ENCODE measurements at places on chromosomes 11 and 22. TPM values are rescaled to one million over a fixed set of nuclear protein-coding genes. Genes with fewer than 3 reads are reported as not detected.

DNA sequence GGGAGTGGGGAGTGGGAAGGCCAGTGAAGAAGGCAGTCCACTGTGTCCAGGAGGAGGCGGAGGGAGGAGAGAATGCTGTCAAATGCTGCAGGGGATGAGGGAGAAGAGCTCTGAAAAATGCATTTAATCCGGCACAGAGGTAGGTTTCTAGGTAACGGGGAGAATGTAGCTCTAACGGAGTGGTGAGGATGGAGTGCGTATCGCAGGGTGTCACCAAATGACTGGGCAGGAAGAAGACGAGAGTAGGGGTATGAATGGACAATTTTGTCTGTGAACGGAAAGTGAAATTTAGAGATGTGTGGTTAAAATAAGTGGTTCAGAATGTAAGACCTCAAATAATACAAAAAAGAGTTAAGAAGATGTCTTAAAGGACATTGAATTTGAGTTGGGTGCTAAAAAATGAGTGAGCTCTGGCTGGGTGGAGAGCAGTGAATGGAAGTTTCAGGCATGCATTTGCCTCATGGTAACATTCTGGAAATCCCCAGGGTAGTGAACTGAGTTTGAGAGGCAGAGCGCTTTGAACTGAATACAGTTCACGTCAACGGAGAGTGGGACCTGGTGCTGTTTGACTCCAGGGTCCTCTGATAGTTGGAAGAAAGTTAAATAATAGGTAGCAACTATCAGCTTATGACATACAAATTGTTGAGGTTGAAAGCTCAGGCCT lies 81.3 kb upstream of the CADM1 start:
- DNase-seq, result no peak

GRCh38 chr22:40498420-40499208 lies 128.2 kb downstream of the SGSM3 start:
- DNase-seq, result peak; percentile 97

DNA sequence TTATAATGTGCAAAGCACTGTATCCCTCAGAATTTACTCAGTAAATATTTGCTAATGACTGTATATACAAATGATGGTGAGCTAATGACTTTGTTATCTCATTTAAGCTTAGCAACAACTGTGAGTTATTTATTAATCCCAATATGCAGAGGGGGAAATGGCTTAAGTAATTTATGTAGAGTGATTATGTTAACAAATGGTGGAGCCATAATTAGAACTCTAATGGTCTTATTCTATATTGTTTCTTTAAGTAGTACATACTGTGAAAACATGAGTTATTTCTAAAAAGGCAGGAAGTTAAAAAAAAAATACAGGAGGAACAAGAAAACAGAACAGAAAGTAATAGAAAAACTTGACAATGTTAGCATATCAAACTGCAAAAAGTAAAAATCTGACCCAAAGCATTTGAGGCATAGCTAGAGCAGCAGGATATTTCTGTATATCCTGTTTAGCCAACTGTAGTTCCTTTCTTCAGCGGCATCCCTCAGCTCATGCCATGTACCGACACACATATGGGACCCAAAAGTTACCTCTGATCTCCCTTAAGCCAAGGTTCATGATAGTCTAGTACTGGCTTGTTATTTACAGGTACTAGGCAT lies 94.2 kb downstream of the FCHSD2 start:
- no peak for DNase-seq

DNA sequence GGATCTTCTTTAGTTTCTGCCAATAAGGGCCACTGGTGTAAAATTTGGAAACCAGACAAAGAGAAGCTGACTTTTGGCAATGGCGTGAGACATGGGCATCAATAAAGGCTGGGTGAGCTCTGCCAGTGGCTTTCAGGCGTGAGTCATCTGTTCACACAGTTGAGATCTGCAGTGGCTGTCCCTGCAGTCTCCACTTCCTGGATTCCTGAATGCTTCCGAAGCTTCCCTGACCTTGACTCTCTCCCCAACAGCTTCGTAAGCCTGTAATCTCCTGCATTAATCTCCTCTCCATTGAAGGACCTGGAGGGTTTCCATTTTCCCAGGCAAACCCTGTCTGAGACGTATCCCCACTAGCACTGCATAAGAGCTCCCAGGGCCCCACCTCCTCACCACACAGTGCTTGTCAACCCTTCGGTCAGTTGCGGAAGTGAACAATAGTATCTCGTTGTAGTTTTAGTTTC lies 574.7 kb downstream of the TBC1D22A start:
- DNase-seq, result no peak

The FIBIN gene
- total RNA-seq, result 18.0 TPM

The CRYBA4 gene
- not detected for total RNA-seq

- no peak for DNase-seq
Observed at GRCh38 chr11:111624608-111625007, 22.4 kb downstream of the SIK2 start.

The HTR3B gene
- not detected for total RNA-seq

DNA sequence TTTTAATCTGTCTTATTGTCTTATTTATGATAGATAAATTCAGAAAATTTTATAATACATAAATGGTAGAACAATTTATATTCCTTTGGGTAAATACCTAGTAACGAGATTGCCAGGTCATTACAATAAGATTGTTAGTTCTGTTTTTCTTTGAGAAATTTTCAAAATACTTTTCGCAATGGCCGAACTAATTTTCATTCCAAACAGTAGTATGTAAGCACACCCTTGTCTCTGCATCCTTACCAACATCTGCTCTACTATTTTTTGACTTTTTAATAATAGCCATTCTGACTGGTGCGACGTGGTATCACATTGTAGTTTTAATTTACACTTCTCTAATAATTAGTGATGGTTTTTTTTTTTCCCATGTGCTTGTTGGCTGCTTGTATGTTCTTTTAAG lies 351.4 kb upstream of the LUZP2 start:
- DNase-seq, result no peak

GRCh38 chr11:107196732-107197131 lies 178.5 kb upstream of the GUCY1A2 start:
- DNase-seq, result no peak

DNA sequence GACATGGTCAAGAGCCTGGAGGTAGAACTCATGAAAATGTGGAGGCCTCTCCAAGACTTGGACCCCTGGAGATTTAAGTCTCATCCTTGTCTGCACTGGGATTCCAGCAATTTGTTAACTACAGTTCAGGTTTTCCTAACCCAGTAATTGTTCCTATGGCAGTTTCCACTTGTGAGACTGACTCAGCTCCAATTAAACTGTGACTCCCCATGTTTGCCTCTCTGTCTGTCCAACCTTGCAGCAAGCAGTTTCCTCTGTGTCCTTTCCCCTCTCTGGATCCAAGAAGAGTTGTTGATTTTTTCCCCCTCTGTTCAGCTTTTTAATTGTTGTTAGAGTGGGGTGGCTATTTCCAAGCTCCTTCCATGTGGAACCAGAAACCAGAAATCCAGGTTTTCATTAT lies 16.2 kb upstream of the ARHGAP20 start:
- no peak for DNase-seq

The CABP4 gene
- total RNA-seq, result 1.3 TPM

- peak; percentile 29 for DNase-seq
Observed at GRCh38 chr11:8219257-8220021, 44.2 kb downstream of the LMO1 start.

The OR51E2 gene
- not detected for total RNA-seq

The C1QTNF6 gene
- 7.8 TPM for total RNA-seq

GRCh38 chr11:45647329-45647728 lies 18.1 kb downstream of the CHST1 start:
- no peak for DNase-seq

The LGR4 gene
- total RNA-seq, result 45.8 TPM

- DNase-seq, result peak; percentile 73
Observed at GRCh38 chr22:32745251-32745995, 56.1 kb upstream of the TIMP3 start.

Measured in mammary epithelial cell (primary cell).